ENCODE measurements at places on chromosomes 11 and 22.

GRCh38 chr11:35247863-35248262 lies 108.9 kb downstream of the CD44 start:
- no peak for DNase-seq

GRCh38 chr11:82901922-82902485 lies 468 bp downstream of the DDIAS start:
- no peak for DNase-seq

- peak; percentile 21 for DNase-seq
These were observed 63.9 kb downstream of the GAS2 start for GRCh38 chr11:22730319-22730718.

DNA sequence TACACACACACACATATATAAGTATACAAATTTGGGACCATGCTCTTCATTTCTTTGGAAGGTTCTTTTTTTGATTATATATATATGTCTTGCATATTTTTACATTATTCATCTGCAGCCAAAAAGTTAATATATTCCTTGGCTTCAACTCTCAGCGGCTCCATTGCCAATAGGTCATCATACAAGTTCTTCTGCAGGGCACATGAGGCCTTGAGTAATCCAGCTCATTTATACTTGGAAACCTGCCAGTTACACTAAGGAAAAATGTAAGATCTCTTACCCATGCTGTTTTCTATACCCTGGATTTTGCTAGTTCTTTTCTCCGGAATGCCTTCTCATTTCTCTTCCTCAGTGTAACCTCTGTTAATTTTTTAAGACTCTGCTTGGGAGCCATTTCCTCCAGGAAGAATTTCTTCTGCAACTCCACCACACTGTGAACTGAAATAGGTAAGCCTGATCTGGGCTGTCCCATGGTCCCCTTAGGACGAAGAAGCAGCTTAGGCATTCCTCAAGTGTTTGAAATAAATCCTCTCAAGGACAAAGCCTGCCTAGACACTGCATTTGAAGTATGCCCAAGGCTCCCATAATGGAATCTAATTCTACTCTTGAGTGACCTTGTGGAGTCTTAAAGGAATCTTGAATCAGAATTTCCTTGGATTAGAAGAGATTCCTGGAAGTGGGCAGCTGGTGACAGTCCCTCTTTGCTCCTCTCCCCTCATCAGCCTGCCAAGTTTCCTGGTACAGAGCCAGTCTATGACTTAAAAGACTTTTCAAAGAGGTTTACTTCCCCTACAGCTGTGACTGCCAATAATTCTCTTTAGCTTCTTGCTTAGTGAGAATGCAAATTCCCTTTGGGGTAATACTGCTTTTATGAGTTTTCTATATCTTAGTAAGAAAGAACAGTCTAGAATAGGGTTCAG lies 182.8 kb downstream of the C11orf87 start:
- no peak for DNase-seq

DNA sequence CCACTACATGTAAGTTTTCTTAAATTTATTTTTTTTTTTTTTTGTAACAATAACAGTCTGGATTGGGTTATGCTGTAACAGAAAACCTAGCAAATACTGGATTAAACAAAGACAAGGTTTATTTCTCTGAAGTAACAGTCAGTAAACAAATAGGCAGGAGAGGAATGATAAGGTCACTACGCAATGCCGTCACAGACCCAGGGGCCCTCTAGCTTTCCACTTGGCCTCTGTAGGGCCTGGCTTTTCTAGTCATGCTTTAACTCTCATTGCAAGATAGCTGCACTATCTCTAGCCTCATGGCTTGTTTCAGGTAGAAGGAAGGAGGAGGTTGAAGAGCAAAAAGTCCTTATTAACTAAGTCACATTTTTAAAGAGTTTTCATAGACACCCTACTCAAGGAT lies 6.5 kb downstream of the OR10A6 start:
- no peak for DNase-seq

DNA sequence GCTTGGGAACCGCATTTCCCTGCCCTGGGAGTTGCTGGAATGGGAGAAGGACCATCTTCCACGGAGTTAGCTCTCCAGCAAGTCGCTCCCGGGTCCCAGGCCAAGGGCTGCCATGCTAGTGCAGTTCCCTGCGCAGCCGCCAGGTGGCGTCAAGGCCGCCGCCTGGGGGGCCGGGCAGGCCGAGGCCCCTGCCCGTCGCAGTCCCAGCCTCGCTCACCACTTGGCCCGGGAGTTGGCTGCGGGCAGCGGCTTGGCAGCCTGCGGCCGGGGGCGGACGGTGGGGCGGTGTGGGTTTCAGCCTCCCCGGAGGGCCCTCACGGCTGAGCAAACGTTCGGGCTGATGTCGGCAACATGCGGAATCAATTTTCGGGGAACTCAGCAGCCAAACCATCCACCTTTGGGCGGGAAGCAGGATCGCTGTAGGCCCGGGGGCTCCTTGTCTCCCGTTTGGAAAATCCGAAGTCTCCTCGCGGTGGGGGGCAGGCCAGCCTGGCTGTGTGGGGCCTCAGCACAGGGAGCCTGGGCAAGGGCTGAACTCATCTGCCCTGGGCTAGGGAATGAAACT lies 415.1 kb downstream of the SOX6 start:
- DNase-seq, result no peak

DNA sequence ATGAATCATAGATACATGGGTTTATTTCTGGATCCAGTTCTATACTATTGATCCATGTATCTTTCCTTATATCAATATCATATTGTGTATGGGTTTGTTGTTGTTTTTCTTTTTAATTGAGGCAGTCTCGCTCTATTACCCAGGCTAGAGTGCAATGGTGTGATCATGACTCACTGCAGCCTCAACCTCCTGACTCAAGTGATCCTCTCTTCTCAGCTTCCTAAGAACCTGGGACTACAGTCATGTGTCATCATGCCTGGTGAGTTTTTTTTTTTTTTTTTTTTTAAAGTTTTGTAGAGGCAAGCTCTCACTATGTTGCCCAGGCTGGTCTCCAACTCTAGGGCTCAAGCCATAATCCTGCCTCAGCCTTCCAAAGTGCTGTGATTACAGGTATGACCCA lies 1589.4 kb upstream of the TENM4 start:
- DNase-seq, result peak; percentile 92

DNA sequence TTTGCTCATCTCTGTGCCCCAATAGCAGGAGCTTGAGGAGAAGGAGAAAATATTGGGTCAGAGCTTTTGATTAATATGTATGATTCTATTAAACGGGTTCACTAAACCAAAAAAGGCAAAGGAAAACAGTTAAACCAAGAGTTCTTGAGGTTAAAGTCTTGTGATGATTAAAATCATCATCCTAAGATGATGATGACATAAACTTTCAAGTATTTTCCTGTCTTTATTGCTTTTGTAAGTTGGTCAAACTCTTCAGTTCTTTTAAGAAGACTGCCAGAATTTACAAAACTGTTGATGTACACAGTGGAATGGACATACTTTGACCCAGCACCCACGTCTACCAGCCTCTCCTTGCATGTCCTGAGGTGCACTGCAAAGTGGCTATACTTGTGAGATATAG lies 41.0 kb downstream of the FDX1 start:
- no peak for DNase-seq

DNA sequence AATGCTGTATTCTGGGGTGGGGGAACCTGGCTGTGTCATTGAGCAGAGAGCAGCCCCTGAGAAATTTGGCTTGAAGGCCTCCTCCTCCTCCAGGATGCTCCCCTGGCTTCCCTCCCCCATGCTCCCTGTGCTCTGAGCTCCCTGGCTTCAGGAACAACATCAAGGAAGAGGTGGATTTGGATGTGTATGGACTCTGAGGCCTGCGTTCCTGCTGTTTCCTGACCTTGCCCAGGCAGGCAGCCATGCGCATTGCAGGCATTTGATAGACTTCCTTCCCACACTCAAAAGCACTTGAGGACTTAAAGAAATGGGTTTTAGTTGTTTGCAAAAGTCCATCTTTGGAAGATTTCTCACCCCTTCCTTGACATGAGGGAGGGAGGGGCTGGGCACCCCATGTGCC lies 1317.1 kb downstream of the BRD1 start:
- no peak for DNase-seq

GRCh38 chr11:111300569-111300968 lies 2.2 kb downstream of the POU2AF3 start:
- no peak for DNase-seq

GRCh38 chr11:86374586-86374985 lies at the start of gene CCDC81:
TSS of gene CCDC81 (plus strand) at chr11:86374887. CDS start at chr11:86375164, 277 bp downstream.
- no peak for DNase-seq

GRCh38 chr22:43449205-43449830 lies 37.5 kb downstream of the MPPED1 start:
- no peak for DNase-seq

DNA sequence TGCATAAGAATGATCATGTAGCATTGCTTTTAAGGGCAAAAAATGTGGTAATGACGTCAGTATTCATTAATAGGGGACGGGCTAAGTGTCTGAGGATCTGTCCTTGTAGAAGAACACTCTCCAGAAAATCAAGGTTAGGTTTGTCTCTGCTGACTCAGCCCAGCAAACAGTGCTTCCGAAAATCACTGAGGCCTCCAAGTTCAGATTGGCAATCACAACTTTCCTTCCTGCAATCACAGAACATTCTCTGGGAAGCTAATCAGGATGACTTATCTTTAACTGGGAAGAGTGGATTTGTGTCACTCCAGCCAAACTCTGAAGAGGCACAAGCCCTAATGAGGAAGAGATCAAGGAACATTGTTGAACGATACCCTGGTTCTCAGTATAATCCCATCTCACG lies 123.2 kb upstream of the LDLRAD3 start:
- no peak for DNase-seq
